Activated T-cell treated with anti-CD3 and anti-CD28 coated beads, Interleukin-2, amount 50 U/mL, for 72 hours (primary cell): ENCODE measurements at places on chromosomes 12 and 14. TPM values are rescaled to one million over a fixed set of nuclear protein-coding genes. Genes with fewer than 3 reads are reported as not detected.
A peak's percentile ranks its signal among the peaks of the same experiment; 100 is the strongest.

DNA sequence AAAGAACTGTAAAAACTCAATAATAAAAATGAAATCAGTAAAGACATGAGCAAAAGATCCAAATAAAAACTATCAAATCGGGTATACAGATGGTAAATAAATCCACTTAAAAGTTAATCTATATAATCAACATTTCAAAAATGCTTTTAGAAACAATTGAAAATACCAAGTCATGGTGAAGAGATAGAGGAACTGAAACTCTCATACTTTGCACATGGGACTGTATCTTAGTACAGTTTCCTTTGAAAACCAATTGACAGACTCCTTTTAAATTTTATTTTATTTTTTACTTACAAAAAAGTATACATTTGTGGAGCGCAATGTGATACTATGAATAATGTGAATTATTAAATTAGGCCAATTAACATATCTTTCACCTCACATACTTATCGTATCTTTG is 98.6 kb upstream of the FAR2 start:
- H3K4me3 ChIP-seq: no peak overlapping the region
- H3K36me3 ChIP-seq: no peaks in the 10 kb centered on the region
- H3K4me1 ChIP-seq: no peaks in the 10 kb centered on the region

DNA sequence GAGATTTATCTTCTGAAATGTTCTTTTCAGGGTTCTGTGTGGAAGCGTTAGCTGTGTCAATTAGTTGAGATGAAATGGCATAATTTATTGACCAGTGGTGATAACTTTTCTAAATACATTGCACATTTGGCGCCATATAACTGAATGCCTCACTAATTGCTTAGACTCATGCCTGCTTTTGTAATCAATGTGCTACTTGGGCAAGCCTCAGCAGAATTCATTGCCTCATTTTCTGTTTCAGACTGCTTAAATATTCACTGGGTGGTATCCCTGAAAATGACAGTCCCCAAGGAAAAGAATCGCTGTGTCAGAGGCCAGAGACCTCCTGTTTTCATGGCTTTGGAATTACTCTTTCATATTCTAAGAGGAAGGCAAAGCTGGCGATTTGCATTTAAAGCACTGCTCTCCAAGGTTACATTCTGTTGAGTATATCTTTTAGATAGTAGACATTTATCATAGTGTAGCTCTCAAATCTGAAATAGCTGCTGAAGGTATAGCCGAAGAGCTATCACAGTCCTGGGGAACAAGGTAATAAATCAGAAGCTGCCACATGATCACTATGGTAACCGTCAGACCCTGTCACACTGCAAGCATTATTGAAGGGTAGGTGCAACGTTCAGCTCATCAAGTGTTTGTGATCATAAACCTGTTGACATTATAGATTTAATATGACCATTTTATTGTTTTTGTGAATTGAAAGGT is 297.3 kb upstream of the E2F7 start:
- no peaks in the 10 kb centered on the region for H3K36me3 ChIP-seq
- no peaks in the 10 kb centered on the region for H3K27me3 ChIP-seq
- no peak for DNase-seq
- no peaks in the 10 kb centered on the region for H3K4me1 ChIP-seq
- H3K27ac ChIP-seq: no peak overlapping the region

DNA sequence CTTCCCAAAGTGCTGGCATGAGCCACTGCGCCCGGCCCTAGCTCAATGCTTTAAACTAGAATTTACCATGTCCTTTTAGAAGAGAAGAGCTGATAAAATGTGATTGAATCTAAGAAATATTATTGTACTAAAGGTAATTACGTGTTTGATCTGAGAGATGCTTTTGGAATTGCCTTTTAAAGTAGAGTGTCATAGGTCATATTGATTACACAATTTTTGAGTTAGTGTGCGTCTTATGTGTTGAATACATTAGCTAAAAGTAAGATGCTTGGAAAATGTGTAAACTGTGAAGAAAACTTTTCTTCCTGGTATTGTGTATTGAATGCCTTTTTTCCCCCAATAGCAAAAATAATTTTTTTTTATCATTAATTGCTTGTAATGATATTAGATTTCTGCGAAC is 41.7 kb downstream of the MIA2 start:
- peaks cover 46% of the 10 kb centered on the region for H3K36me3 ChIP-seq
- no peaks in the 10 kb centered on the region for H3K27me3 ChIP-seq
- H3K27ac ChIP-seq: peak overlapping the region; percentile 87
- no peak for DNase-seq
- no peak overlapping the region for H3K4me3 ChIP-seq
- H3K4me1 ChIP-seq: peaks cover 77% of the 10 kb centered on the region

- H3K36me3 ChIP-seq: no peaks in the 10 kb centered on the region
- peaks cover 15% of the 10 kb centered on the region for H3K27me3 ChIP-seq
- no peak for DNase-seq
Observed at GRCh38 chr12:29609431-29610215, 112.1 kb upstream of the OVCH1 start.

DNA sequence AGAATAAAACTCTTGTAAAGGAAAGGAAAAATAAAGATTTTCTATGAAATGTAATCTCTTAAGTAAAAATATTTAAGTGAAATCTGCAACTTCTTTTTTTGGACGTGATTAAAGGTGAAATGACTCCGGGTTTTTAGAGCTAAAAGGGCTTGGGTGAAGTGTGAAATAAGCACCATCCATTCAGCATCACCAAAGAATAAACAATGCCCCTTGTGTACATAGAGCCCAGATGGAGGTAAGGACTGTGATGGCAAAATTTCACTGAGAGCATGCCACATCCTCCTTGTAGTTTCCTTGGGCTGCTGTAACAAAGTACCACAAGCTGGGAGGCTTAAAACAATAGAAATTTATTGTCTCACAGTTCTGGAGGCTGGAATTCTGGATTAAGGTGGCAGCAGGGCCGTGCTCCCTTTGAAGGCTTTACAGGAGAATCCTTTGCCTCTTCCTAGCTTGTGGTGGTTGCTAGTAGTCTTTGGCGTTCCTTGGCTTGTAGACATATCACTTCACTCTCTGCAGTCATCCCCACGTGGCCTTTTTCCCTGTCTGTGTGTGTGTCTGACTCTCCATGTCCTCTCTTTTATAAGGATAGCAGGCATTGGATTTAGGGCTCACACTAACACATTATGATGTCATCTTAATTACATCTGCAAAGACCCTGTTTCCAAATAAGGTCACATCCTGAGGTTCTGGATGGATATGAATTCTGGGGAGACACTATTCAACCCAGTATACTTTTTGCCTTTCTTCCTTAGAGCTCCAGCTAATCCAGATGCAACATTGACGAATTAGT is 24.2 kb downstream of the ZNF664 start:
- H3K4me1 ChIP-seq: peaks cover 23% of the 10 kb centered on the region
- no peaks in the 10 kb centered on the region for H3K27me3 ChIP-seq
- H3K4me3 ChIP-seq: no peak overlapping the region
- no peaks in the 10 kb centered on the region for H3K36me3 ChIP-seq
- no peak for DNase-seq
- H3K27ac ChIP-seq: no peak overlapping the region

Gene PAH
- total RNA-seq: 0.25 TPM

Gene MUCL1
- total RNA-seq: not detected
